ENCODE measurements at places on chromosomes 5 and 9. TPM values are rescaled to one million over a fixed set of nuclear protein-coding genes. Genes with fewer than 3 reads are reported as not detected.

Gene PCAT7
- not detected for total RNA-seq

Gene SPINK13
- not detected for total RNA-seq

Gene SPINK6
- not detected for total RNA-seq

Gene SPOCK1
- total RNA-seq, result 36.1 TPM

Gene HTR4
- not detected for total RNA-seq

Gene NME5
- 2.6 TPM for total RNA-seq

Gene ZDHHC11
- 2.8 TPM for total RNA-seq

Gene IFNB1
- total RNA-seq, result not detected

Gene FAM169A
- total RNA-seq, result 0.17 TPM

Gene PCDHGA10
- 14.7 TPM for total RNA-seq

Gene GPX3
- 18.4 TPM for total RNA-seq

Gene MYMK
- total RNA-seq, result not detected

Gene PPIC
- 57.7 TPM for total RNA-seq

Gene C9orf78
- 33.6 TPM for total RNA-seq
